Activated naive CD4-positive, alpha-beta T cell treated with anti-CD3 and anti-CD28 coated beads, Interleukin-2, amount 50 U/mL, for 72 hours (primary cell): ENCODE measurements at places on chromosomes 6 and 20. TPM values are rescaled to one million over a fixed set of nuclear protein-coding genes. Genes with fewer than 3 reads are reported as not detected.

DNA sequence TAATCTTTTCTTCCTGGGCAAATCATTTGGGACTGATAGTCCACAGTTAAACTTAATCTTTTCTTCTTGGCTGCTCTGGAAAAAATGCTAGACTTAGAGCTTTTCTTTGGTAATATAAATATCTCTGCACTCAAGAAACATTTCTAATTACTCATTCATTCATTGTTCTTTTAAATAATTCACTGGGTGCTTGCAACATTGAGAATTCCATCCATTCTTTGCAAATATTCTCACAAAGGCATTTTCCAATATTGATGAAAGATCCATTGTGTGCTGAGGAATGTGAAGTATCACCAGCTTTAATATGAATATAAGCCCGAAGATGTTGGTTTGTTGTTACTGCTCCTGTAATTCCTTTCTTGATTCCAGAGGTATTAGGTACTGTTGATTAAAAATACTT lies 38.4 kb downstream of the AKAP7 start:
- DNase-seq, result no peak

- no peak for DNase-seq
Observed at GRCh38 chr6:39144481-39145173, 29.6 kb upstream of the SAYSD1 start.

GRCh38 chr6:41232667-41233066 lies 4.5 kb downstream of the TREML4 start:
- no peak for DNase-seq

GRCh38 chr6:158649289-158650143 lies at the start of gene SYTL3:
Gene SYTL3 (plus strand): TSS chr6:158650054. CDS start chr6:158663269, 13,215 bp downstream.
- peak; percentile 81 for DNase-seq

- no peak for DNase-seq
Observed at GRCh38 chr6:4920914-4921410, 82.9 kb downstream of the RPP40 start.

- DNase-seq, result no peak
Observed at GRCh38 chr6:33747823-33748222, 1.1 kb upstream of the IP6K3 start.

Gene CTCFL
- total RNA-seq, result not detected

Gene PREX1
- total RNA-seq, result 51.8 TPM

Gene ATG5
- total RNA-seq, result 28.2 TPM

Gene MATN4
- total RNA-seq, result 0.11 TPM
